RPMI7951 (cell line): ENCODE measurements at places on chromosomes 11 and 22. TPM values are rescaled to one million over a fixed set of nuclear protein-coding genes. Genes with fewer than 3 reads are reported as not detected.

DNA sequence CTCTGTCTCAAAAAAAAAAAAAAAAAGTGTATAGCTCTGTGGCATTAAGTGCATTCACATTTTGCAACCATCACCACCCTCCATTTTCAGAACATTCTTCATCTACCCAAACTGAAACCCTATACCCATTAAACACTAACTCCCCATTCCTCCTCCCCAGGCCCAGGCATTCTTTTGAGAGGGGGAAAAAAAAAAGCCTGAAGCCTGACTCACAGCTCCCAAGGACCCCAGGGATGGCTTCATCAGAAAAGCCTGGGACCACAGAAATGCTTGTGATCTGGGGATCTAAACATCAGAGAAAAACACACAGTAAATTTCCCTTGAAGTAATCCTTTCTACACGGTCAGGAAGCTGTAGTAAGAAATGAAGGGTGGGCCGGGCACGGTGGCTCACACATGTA, 10.7 kb upstream of the GTSE1 start:
- no peak for DNase-seq

The AGBL2 gene
- 0.29 and 0.48 TPM in 2 replicates for total RNA-seq

DNA sequence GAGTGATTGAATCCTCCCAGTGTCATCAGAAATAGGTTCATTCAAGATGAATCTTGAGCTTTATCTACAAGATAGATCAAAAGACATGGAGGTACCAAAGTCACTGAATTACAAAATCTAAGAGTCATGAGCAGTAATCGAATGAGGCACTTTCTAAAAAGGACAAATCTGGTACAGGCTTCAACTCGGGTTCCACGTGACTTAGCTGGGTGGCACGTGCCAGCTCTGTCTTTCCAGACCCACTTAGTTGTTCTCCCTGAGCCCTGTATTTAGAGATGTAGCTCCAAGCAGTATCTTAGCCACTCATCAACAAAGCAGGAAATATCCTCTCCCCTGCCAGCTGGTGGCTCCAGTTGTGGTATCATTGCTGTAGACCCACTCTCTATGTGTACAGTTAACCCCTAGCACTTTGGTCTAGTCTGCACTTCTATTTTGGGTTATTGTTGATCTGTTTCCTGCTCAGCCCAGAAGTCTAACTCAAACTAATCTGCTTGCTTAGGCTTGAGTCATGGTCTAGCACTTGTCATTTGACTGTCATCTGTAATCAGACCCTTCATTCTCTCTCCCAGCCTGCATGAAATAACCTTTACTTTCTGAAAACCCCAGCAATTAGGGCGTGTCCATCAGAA, 528.7 kb downstream of the ETS1 start:
- DNase-seq = no peak

- no peak for DNase-seq
Observed at GRCh38 chr11:85680897-85681296, 5.1 kb downstream of the CCDC89 start.

DNA sequence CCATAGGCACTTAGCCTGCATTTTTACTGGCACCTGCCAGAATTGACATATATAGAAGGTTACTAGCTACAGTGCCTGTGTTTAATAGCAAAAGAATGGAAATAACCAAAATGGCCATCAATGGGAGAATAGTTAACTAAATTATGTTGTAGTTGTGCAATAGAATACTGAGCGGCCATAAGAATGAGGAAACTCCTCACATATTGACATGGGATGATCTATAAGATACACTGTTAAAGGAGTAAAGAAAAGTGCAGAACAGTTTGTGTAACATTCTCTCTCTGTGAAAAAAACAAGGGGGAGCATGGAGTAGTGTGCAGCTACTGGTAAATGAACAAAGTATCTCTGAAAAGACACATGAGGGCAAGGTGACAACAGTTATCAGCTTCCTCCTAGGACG, 21.5 kb downstream of the ARAP1 start:
- no peak for DNase-seq

The CASP5 gene
- not detected in 2 replicates for total RNA-seq

DNA sequence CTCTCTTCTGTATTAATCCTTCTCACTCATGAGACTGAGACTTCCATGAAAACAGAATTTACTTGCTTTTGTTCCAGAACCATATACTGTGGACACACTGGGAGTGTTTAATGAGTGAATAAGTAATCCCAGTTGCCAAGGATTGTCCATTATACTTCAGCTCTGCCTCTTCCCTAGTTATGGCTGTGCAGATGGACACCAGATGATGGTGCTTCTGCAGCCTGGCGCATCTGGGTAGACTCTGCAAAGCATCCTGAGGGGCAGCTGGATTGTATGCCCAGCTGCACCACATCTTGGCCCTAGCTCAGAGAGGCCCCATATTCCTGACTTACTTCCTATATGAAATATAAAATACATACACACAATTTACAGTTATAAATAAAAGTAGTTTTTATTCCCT, 43.5 kb downstream of the DBX1 start:
- DNase-seq = peak; percentile 47

The OR51B4 gene
- not detected in 2 replicates for total RNA-seq

GRCh38 chr11:58659404-58659803, 36.9 kb downstream of the CNTF start:
- DNase-seq = no peak

- DNase-seq = no peak
Observed at GRCh38 chr11:66840317-66841091, 2.7 kb upstream of the RCE1 start.

DNA sequence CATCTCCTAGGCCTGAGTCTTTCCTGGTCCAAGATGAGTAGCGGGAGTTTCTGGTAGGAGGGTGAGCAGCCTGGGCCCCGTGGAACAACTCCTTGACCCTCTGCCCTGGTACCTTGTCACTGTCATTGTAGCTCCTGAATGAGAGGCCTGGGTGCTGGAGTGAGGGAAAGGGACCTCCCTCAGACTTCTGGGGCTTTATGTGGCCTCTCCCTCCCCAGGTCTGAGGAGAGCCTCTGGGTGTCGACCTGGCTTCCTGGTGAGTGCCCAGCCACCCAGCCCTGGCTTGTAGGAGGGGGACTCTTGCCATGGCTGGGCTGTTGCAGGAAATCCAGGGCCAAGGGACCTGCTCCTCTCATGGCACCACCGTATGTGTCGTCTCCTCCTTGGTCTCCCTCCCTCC, 3.9 kb downstream of the P2RY2 start:
- no peak for DNase-seq

DNA sequence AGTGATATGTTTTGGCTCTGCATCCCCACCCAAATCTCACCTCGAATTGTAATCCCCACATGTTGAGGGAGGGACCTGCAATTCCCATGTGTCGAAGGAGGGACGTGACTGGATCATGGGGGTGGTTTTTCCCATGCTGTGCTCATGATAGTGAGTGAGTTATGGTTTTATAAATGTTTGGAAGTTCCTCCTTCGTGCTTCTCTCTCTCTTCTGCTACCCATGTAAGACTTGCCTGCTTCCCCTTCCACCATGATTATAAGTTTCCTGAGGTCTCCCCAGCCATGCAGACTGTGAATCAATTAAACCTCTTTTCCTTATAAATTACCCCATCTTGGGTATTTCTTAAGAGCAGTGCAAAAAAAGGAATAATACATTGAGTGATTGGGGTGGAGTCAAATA, 7.3 kb upstream of the CEP295 start:
- no peak for DNase-seq

The LRRC55 gene
- not detected in 2 replicates for total RNA-seq

DNA sequence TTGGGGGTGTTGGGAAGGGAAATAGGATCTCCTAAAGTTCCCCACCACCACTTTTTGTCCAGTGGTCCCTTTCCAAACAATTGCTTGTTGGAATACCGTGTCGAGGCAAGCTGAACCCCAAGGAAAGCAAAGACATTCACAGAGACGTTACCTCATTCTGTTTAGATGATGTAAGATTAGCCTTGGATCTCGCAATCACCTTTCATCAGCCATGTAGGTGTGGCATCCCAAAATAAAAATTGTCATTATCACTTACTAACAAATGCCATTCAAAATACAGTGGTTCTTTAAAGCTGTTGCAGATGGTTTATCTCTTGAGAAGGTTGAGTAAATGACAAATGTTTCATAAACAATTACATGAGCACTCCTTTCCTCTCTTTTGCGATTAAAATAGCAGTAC, 86.5 kb upstream of the SLC25A18 start:
- no peak for DNase-seq

The RASSF10 gene
- 0.12 and 0.20 TPM in 2 replicates for total RNA-seq

The BLID gene
- 1.9 and 3.4 TPM in 2 replicates for total RNA-seq

DNA sequence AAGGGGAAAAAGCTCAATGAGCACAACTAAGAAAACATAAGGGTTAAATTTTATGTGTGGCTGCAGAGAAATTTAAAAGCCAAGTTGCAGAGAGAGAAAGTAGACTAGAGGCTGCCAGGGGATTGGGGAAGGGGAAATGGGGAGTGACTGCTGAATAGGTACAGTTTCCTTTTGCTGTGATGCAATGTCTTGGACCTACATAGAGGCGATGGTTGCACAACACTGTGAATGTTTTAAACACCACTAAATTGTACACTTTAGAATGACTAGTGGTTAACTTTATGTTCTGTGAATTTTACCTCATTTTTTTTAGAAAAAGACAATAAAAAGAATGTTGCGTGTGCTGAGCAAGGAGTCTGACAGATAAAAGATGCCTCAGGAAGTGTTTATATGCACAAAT, 36.5 kb downstream of the TENM4 start:
- DNase-seq = no peak

DNA sequence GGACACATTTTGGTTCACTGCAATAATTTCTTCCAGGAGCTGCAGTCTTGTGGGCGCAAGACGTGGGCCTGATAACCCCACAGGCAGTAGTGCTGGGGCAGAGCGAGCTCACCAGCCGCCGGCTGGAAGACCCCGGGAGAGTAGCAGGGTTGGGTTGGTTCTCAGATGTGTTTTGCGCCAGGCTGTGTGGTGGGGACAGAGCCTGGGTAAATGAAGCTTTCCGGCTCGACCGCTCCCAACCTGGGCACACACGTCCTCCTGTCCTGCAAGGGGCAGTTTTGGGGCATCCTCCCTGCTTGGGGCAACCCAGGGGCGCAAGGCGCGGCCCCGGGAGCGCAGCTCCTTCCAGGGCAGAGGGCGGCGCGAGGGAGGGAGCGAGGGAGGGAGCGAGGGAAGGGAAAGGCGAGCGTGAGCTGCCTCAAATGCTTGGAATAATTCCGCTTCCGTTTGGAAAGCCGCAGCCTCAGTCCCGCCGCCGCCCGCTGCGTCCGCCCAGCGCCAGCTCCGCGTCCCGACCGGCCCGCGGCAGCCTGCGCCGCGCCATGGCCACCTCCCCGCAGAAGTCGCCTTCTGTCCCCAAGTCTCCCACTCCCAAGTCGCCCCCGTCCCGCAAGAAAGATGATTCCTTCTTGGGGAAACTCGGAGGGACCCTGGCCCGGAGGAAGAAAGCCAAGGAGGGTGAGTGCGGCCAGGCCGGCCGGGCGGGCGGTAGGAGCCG, at the start of gene PARVA:
Gene PARVA, plus strand, starts transcription at position 466 of the 718 bp plus-strand sequence. Its CDS starts 77 bp downstream, at position 543.
- DNase-seq = peak; percentile 86

- no peak for DNase-seq
Observed at GRCh38 chr11:131682373-131683015, 312.1 kb downstream of the NTM start.

The KCNK4 gene
- not detected in 2 replicates for total RNA-seq

- no peak for DNase-seq
Observed at GRCh38 chr22:50400406-50400805, 57.3 kb downstream of the PPP6R2 start.

- no peak for DNase-seq
Observed at GRCh38 chr11:125934473-125934872, 11.4 kb upstream of the VSIG10L2 start.

DNA sequence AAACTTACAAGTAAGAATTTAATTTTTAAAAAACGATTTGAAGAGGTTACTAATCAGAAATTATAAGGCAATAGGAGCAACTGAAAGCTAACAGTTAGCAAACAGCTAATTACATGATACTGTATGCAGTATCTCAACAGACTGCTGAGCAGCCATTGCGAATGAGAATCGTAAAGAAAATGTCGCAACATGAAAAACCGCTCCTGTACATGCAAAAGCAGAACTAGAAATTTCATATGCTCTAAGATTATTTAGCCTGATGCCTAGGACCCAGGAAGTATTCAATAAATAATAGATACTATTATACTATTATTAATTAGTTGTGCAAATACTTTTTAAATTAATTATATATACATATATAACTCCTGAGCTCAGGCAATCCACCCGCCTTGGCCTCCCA, 48.7 kb upstream of the EP300 start:
- DNase-seq = no peak

DNA sequence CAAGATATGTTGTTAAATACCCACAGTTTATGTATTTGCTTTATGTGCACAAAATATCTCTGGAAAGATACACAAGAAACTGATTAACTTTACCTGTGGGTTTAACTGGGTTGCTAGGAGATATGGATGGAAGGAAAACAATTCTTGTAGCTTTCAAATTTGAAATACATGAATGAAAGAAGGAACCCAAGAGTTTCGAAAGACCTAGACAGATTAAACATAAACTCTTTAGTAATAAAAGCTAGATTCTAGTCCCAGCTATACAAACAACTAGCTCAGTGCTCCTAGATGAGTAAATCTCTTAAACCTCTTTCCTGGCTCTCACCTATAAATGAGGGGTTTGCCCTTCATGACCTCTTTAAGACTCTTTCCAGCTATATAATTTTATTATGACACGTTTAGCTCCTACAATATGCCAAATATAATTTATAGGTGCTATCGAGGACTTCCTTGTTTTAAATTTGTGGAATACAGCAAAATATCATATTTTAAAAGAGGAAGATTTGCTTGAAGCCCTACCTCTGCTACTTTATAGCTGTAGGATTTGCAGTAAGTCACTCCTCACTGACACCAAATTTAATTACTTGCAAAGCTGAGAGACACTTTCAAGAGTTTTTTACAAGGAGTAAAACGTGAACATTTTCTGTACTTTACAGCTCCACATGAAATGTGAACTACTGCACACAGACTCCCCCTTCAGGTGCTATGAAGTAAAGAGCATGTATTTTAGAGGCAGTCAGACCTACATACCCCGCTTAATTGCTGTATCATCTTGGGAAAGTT, 50.7 kb downstream of the RRAS2 start:
- peak; percentile 48 for DNase-seq

- no peak for DNase-seq
Observed at GRCh38 chr11:122423886-122424285, 231.6 kb upstream of the UBASH3B start.

DNA sequence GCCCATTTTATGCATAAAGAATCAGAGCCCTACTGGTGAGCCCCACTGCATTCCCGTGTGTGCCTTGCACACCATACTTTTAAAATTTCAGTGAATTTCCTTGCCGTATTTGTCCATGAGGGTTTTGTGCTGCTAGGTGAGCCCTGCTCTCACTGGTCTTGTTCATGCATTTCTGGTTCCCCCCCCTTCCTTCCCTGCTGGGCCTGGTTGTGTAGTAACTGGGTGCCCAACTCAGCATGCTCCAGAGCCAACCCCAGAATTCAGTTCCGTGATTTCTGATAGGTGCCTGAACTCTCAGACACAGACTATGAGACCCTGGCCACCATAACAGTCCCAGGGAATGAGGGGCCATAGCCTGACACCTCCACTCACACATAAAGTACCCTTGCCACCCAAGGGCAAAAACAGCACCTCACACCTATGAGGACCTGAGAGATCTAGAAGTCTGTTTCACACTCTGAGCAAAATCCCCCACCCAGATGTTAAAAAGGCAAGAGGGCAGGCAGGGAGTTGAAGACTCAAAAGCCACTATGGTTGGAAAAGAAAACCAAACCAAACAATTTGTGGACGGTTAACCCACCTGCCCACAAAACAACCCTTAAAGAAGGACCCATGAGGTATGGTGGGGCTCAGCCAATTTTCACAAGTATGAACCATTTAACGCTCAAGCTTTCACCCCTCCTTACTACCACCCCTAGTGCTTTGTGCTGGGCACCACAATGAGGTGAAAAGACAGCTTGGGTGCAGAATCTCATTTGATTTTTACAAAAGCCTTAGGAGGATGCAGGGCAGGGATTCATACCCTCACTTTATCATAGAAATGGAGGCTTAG, 16.8 kb upstream of the IL10RA start:
- no peak for DNase-seq

- peak; percentile 47 for DNase-seq
Observed at GRCh38 chr22:29245626-29246385, 22.0 kb downstream of the RHBDD3 start.
